ENCODE measurements at places on chromosomes 3 and 15.

DNA sequence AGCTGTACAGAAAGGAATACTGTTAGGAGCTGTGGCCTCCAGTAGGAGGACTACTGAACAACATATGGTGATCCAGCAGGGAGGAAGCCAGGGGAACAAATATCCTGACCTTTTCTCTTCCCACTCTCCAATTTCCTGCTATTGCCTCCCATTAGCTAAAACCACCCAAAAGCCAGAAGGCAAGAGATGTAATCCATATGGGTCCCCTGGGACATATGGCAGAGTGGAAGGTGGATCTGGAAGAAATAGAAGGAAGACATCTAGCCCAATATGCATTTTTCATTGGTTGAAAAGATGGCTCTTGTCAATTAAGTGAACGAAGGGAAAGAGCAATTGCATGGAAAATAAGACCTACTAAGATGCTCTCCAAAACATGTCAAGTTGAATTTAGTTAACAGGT lies 167.2 kb downstream of the CNTN3 start:
- DNase-seq, result no peak

GRCh38 chr3:182821221-182821981 lies 28.1 kb downstream of the ATP11B start:
- no peak for DNase-seq

DNA sequence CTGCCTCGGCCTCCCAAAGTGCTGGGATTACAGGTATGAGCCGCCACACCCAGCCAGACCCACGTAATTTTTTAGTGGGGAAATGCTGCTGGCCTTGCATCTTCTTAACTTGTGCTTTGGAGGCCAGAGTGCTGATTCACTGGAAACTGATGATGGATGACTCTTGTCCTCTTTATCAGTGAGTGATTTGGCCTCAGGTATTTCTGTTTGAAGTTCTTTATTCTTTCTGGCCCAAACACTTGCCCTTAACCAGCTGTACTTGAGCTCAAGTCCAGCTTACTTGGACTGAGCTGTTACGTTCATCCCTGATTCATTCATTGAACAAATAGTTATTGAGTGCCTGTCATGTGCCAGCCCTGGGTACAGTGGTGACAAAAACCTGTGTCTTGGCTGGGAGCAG lies 4.2 kb downstream of the PTPN23 start:
- DNase-seq, result no peak

DNA sequence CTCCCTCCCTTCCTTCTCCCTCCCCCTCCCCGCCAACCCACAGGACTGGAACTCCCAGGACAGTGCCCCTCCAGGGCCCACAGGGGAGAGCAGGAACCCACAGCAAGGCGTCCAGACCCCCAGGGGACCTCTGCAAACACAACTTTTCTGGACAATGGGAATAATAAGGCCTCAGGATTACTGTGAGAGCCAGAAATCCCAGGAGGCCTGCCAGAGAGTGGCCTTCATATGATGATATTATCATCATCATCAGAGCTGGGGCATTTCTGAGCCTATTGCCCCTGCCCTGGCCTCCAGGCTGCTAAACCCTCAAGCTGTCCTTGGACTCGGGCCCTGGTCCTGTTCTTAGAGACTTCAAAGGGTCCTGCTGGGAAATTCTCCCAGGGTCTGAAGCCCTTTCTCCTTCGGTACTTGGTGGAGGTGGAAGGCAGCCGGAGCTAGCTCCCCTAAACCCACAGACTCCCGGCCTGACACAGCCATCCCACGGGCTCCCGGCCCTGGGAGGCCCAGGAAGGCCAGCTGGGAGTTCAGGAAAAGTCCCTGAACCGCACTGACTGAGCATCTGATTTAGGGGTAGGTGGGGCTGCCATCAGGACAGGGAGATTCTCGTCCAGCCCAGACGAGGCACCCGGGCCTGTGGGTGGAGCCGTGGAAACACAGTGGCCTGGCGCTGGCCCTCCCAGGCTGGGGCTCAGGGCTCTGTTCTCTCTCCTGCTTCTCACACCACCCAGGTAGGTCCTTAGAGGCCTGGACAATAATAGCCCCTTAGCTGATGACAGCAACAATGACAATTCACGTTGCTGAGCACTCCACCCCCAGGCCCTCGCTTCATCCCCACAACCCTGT lies 4.9 kb downstream of the CALML4 start:
- no peak for DNase-seq

GRCh38 chr3:86733257-86733656 lies 257.7 kb downstream of the VGLL3 start:
- DNase-seq, result no peak

DNA sequence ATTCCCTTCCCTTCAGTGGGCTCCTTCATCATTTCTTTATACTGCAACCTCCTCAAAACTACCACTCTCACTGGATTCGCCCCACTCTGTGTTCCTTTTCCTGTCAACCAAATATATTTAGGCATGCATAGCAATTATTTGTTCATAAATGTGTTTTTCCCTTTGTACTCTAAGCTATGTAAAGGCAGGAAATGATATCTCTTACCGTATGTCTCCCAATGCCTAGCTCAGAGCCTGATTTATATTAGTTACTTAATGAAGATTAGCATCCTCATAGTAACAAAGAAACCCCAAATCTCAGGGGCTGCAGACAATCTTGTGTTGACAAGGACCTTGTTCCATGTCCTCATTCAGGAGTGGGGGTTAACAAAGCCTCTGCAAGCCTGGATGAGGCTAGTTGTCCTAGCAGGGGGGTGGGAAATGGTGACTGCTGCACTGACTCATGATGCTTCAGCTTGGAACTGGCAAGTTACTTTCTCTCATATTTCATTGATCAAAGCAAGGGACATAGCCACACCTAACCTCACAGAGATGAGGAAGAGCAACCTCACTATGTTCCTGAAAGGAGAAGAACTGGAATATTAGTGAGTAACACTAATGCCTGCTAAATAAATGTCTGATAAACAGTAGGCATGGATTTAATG lies 15.2 kb downstream of the PHLDB2 start:
- DNase-seq, result no peak

DNA sequence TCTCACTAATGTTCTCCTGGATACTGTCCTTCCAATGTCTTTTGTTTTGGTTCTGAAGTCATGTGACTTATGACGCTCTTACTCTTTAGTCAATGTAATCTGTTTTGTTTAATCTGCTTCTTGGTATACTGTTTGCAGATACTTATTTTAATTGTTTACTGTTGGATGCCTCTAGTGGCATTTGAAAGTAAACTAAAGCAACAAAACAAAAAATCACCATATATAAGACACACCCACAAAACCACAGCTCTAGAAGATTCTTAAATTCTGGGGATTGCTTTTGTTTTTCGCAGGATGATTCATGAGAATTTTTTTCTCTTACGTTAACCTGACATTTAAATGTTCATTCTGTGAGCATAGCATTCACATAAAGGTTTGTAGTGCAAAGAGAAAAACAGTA lies 16.8 kb downstream of the SLC25A26 start:
- no peak for DNase-seq

DNA sequence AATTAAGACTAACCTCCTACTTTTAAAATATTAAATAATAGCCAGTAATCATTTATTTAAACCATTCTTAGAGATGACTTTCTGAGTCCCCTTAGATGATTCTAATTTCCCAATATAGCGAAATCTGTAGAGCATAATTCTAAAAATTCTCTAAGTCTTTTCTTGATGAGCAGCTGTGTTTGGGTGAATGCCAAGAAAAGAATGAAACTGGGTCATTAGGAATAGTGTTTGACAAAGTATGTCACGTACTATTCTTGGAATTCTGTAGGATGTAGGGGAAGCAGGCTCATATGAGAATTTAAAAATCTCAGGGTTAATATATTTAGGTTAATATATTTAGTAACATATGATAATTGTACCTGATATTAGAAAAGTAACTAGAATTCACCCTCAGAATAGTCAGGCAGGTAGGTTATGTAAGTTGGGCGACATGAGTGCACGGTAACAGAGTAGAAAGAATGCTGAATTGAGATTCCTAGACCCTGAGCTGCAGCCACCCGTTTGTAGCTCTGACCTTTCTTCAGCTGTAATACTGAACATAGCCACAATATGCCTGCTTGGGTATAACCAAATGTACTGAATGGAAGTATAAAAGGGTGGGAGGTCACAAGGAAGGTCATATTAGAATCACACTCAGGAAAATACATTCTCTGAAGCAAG lies 524.3 kb downstream of the UNC13C start:
- no peak for DNase-seq

GRCh38 chr3:31532587-31533168 lies at the start of gene STT3B:
STT3B (plus strand) TSS chr3:31532925; CDS start chr3:31532999, 74 bp downstream.
- DNase-seq, result peak; percentile 73

- DNase-seq, result no peak
Measured at GRCh38 chr3:192220915-192221314, 506.4 kb downstream of the FGF12 start.

DNA sequence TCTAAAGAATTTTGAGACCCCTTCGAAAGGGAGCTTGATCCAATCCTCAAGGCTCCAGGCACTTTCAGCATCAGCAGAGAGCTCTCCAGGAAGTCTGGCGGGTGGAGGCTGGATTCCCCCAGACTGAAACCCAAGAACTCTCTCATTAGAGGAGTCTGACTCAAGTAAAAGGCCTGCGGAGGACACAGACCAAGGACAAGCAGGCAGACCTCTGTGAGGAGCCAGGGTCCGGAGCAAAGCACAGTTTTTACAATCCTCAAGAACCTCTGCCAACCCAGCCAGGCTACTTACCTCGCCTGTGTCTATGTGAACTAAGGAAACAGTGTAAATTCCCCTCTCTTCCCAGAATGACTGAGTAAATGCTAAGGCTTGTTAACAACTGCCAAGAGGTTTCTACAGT lies 86.2 kb downstream of the FBN1 start:
- no peak for DNase-seq

GRCh38 chr3:112273536-112273935 lies 20.5 kb downstream of the SLC9C1 start:
- DNase-seq, result no peak

DNA sequence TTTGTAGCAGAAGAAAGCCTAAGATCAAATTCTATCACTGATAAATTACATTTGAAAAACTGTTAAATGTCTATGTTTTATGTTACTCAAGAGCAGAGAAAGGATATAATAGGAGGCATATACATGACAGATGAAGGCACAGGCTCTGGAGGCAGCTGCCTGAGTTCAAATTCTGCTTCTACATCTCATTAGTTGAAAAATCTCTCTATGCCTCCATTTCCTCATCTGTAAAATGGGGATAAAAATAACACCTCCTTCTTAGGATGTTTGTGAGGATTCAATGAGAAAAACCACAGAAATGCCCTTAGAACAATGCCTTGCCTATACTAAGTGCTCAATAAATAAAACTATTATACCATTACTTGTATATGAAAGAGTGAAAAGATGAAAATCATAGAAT lies 21.0 kb downstream of the TP53BP1 start:
- no peak for DNase-seq

DNA sequence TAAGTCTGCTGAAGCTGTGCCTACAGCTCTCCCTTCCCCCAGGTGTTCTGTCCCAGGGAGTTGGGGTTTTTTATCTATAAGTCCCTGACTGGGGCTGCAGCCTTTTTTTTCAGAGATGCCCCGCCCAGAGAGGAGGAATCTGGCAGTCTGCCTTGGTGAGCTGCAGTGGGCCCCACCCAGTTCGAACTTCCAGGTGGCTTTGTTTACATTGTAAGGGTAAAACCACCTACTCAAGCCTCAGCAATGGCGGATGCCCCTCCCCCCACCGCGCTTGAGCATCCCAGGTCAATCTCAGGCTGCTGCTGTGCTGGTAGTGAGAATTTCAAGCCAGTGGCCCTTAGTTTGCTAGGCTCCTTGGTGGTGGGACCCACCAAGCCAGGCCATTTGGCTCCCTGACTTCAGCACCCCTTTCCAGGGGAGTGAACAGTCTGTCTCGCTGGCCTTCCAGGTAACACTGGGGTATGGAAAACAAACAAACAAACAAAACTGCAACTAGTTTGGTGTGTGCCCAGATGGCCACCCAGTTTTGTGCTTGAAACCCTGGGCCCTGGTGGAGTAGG lies 189.4 kb downstream of the MFSD1 start:
- no peak for DNase-seq

DNA sequence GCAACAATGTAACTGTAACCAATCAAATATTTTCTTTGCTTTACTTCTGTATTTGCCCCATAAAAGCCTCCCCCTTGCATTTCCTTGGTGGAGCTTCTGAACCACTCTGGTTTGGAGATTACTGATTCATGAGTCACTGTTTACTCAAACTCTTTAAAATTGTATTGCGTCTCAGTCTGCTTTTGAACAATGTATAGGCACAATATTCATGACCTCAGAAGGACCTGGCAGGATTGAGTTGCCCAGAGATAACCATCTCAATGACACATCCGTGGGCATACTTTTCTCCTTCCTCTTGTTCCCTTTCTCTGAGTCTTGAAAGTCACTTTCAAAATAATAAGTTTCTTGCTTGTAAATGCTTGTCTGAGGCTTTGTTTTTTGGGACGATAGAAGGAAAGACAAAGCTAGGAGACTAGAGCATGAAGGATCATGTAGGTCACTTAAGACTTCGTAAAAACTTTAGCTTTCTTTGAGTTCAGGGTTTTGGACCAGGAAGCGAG lies 57.1 kb upstream of the POU1F1 start:
- no peak for DNase-seq

GRCh38 chr3:171347301-171348039 lies 112.7 kb downstream of the TNIK start:
- no peak for DNase-seq

DNA sequence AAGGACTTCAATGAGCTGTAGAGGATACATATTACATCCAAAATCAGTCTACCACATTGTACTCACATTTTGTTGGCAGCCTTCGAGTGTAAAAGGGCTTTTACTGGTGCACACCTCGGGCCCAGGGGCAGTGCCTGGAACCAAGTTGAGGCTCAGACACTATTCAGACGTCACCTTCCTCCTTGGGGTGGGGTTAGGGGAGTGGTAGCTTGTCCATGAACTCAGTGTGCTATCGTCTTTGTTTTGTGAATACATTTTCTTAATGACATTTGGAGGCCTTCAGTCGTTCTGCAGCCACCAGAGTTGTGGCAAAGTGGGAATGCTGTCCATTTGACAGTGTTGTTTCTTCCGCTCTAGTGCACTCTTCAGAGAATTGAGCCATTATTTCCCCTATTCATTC lies 114.2 kb downstream of the PGPEP1L start:
- DNase-seq, result no peak

DNA sequence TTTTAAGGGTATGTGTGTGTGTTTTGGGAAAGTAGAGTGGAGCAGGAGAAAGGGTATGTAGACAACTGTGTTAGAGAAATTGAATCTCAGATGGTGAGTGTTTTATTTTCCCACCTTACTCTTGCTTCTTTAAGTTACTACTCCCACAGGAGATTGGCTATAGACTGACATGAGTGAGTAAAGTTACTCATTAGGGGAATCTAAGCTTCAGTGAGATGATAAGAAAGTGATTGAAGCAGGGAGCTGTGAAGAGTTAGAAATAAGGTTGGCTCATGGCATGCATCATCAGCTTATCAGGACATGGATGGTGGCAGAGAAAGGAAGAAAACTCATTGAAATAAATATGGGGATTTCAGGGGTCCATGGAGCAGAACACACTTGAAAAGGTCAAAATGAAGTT lies 88.9 kb downstream of the MBNL1 start:
- no peak for DNase-seq

GRCh38 chr15:95872366-95872771 lies 458.1 kb upstream of the NR2F2 start:
- no peak for DNase-seq

DNA sequence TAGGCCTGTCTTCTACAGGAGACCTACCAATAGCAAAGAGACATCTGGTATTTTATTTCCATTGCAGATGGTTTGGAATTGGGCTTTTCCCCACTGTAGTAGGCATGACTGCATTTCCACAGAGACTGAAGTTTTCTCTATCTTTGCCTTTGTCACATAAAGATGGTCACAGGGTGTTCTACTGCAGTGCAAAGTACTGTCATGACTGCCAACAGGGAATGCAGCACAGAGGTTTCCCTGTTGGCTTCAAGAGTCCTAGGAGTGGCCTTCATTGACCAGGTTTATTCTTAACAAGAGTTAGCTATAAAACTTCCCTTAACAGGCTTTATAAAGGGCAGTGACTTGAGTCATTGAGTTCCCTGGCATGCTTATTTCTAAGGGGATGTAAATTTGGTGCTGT lies 36.8 kb upstream of the TM4SF4 start:
- DNase-seq, result no peak
